Stimulated activated CD4-positive, alpha-beta T cell treated with anti-CD3 and anti-CD28 coated beads, TNF-alpha, amount 100 ng/mL, for 4 hours (primary cell): ENCODE measurements at places on chromosomes 4 and X.

GRCh38 chrX:136028383-136028984 is 43.2 kb downstream of the SLC9A6 start:
- no peak for DNase-seq

GRCh38 chr4:2834001-2834921 is 9.4 kb upstream of the ADD1 start:
- DNase-seq, result no peak

GRCh38 chrX:52819788-52820187 is 8.7 kb downstream of the XAGE5 start:
- DNase-seq, result no peak

DNA sequence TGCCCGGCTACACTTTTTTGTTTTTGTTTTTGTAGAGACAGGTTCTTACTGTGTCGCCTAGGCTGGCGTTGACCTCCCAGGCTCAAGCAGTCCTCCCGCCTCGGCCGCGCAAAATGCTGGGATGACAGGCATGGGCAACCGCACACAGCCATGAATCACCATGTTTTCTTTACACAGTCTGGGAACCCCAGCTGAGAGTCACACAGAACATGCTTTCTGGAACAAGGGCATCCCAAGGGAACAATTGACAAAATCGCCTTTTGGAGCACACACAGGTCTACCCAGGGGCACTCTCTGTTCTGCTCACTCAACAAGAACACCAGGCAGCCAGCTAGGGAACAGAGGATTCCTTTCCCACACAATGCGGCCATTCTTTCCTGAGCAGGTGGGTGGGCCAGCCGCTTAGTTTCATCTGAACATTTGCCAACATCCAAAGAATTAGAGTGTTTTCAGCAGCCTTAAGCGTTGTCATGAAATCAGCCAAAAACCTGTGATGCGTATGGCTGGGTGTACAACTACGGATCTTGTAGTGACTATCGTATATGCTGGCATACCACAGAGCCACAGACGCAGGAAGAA is 15.7 kb downstream of the PRKX start:
- no peak for DNase-seq

DNA sequence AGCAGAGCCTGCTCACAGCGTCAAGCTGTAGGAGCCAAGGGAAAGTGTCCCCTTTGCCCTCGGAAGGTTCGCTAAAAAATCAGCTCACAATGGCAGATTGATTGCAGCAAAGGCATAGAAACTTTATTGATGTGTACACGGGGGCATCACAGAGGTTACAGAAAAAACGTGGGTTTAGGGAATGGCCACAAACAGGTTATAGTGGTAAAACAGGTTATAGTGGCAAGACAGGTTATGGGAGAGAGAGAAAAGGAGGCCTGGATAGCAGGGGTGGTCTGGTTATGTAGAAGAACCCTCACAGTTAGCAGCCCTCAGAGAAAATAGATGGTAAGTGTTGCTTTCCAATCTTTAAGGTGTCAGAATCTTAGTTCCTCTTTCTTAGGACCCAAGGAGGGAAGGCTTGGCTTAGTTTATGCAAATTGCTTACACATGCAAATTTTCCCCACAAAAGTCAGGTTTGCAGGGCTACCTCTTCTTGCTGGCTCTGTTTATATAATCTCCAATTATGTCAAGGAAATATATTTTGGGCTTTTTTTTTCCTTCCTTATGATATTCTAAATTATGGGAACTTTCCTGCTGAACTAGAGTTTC is 113.7 kb downstream of the BMP15 start:
- no peak for DNase-seq

GRCh38 chrX:119682019-119682989 is 10.7 kb downstream of the SEPTIN6 start:
- DNase-seq, result no peak

DNA sequence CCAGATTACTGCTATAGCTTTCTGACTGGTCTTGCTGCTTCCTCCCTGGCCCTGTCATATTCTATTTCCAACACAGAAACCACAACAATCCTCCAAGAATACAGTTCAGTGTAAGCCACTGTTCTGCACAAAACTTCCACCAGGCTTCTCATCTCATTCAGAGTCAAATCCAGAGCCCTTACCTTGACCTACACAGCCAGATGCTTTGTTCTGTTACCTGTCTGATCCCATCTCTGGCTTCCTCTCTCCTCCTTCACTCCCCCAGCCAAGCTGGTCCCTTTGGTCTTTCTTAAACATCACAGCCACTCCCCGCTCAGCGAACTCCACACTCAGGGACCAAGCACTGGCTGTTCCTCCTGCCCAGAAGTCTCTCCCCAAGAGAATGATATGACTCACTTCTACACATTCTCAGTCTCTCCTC is 84.8 kb upstream of the BMP2K start:
- DNase-seq, result no peak

DNA sequence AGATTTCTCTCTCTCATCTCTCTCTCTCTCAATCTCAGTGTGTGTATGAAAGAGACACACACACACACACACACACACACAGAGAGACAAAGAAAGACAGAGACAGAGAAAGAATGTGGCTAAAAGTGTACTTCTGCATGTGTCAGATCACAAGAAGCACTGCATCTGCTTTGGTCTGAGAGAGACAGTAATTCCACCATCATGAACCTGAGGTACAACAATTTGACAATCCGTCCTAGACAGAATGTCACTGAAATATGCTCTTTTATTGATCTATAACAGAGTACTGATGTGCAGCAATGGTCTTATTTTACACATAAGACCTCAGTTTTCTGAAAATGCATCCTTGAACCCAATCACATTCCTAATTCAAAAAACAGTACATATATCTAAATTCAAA is 576.2 kb upstream of the SMIM31 start:
- DNase-seq, result no peak

- no peak for DNase-seq
Measured at GRCh38 chrX:16023790-16024734, 99.3 kb upstream of the GRPR start.

GRCh38 chrX:70969635-70970481 is 39.0 kb upstream of the SLC7A3 start:
- no peak for DNase-seq

DNA sequence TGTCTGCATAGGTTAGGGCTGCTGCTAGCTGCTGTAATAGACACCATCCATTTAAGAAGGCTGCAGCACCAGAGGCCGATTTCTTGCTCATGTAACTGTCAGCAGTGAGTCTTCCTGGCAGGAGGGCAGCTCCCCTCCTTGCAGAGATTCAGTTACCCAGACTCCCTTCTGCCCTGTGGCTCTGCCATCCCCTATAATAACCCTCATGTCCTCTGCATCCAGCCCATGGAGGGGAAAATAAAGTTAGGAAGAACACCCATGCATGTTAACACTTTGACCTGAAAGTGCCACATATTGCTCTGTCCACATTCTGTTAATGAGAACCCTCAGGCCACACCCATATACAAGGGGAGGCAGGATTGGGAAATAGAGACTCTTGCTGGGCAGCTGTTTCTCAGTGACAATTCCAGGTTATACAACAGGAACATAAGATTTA is 5.4 kb downstream of the STBD1 start:
- no peak for DNase-seq

GRCh38 chr4:174628191-174628590 is 105.9 kb upstream of the HPGD start:
- no peak for DNase-seq

- DNase-seq, result no peak
Measured at GRCh38 chr4:16100833-16101232, 17.0 kb upstream of the PROM1 start.

GRCh38 chr4:119005928-119006460 is 117.3 kb downstream of the SYNPO2 start:
- no peak for DNase-seq

- no peak for DNase-seq
Measured at GRCh38 chrX:34300871-34301270, 168.8 kb upstream of the FAM47A start.

DNA sequence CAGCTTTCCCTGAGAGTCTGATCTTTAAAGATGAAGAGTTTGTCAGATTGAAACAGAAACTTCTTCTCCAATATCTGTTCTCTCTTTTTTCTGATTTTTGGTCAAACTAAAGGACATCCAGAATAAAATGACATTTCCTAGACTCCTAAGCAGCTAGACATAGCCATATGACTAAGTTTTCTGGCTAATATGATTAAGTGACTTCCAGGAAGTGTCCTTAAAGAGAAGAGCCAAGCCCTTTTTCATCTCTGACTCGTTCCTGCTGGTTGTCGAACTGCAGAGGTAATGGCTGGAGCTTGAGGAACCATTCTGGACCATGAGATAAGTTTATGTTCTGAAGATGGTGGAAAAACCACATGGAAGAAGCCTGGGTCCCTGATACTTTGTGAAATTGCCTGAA is 546.0 kb downstream of the BCOR start:
- DNase-seq, result no peak

DNA sequence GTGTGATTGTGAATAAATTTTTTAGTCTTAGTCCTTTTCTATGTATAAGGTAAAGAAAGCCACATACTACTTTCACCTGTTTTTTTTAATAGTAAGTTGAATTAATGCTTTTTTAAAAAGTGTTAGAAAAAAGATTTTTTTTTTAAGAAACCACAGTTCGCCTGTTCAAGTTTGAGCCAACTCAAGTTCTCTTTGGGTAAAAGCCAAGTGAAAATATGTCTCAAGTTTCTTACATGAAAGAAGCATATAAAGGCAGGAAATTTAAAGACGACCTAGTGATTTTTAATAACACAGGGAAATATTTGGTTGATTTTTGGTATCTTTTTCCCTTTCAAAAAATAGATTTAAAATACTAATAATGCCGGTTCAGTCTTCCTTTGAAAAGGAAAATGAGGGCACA is 369.9 kb upstream of the NR3C2 start:
- DNase-seq, result no peak

DNA sequence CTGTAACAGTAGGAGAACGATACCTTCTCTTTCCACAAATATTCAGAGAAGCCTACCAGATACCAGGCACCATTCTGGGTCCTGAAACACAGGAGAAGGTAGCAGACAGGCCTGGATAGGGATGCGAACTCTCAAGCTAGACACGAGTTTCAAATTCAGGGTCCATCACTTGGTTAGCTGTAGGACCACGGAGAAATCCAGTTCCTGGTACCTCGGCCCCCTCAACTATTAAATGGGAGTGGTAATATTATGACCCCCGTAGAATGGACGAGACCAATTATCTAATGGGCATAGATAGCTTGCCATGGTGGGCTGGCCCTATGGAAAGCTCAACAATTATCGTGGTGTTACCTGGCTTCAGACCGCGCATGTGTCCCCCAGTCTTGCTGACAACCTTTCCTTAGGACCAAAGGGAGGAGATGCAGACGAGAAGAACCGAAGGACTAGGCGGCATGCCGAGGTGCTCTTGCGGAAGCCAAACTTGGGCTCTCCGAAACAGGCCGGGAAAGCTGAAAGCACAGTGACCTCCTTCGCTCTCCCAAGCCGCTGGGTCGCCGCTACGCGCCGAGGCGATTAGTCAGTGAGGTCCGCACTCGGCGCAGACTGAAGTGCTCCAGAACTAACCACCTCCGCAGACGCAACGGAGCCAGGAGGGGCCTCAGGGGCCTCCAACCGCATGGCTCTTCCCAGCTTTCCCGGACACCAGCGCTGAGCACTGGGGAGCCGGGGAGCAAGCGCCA is 19.6 kb downstream of the NKX3-2 start:
- DNase-seq, result no peak
